Type B pancreatic cell (in vitro differentiated cells): ENCODE measurements at places on chromosomes 7 and 10. TPM values are rescaled to one million over a fixed set of nuclear protein-coding genes. Genes with fewer than 3 reads are reported as not detected.

Gene CYP2C9
- 1.5 and 2.8 TPM in 2 replicates for total RNA-seq

Gene NPC1L1
- total RNA-seq, result 8.8 and 11.0 TPM in 2 replicates

GRCh38 chr7:25876092-25876491 lies 275.9 kb upstream of the NFE2L3 start:
- H3K27me3 ChIP-seq, result peaks cover 84% of the 10 kb centered on the region
- DNase-seq, result no peak
- H3K4me3 ChIP-seq, result no peak overlapping the region
- H3K4me1 ChIP-seq, result no peaks in the 10 kb centered on the region
- H3K36me3 ChIP-seq, result no peaks in the 10 kb centered on the region

DNA sequence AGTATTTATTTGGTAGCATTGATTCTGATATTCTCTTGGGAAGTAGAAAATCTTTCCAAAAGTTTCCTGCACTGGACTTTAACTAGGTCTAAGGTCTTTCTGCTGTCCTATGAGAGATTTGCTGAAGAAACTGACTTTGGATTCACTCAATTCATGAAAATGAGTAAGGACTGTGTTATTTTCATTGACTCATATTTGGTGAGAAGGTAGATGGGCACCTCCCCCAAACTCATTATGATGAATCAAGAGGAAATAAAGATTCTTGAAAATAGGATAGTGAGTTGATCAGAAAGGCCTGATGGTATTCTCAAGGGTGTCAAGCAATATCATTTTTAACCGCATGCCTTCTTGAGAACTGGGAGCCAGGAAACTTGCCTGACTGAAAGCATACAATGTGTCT lies 110.3 kb downstream of the RNF133 start:
- no peak overlapping the region for H3K4me3 ChIP-seq
- DNase-seq, result no peak
- H3K36me3 ChIP-seq, result no peaks in the 10 kb centered on the region
- H3K4me1 ChIP-seq, result no peaks in the 10 kb centered on the region
- H3K27me3 ChIP-seq, result no peaks in the 10 kb centered on the region
- no peak overlapping the region for H3K27ac ChIP-seq

GRCh38 chr7:24201226-24201625 lies 82.8 kb upstream of the NPY start:
- DNase-seq, result no peak
- H3K4me3 ChIP-seq, result no peak overlapping the region
- peaks cover 12% of the 10 kb centered on the region for H3K27me3 ChIP-seq
- H3K4me1 ChIP-seq, result no peaks in the 10 kb centered on the region

- H3K4me1 ChIP-seq, result peaks cover 32% of the 10 kb centered on the region
- H3K27me3 ChIP-seq, result peaks cover 3% of the 10 kb centered on the region
These were observed 468.1 kb upstream of the NRP1 start for GRCh38 chr10:33802566-33802965.

Gene ERVW-1
- 0.12 and 1.2 TPM in 2 replicates for total RNA-seq

GRCh38 chr7:25218191-25218590 lies 10.1 kb downstream of the NPVF start:
- H3K27me3 ChIP-seq, result peaks cover 4% of the 10 kb centered on the region
- H3K4me3 ChIP-seq, result no peak overlapping the region
- no peaks in the 10 kb centered on the region for H3K36me3 ChIP-seq
- no peak for DNase-seq
- H3K27ac ChIP-seq, result no peak overlapping the region
- H3K4me1 ChIP-seq, result peaks cover 11% of the 10 kb centered on the region
